Naive B cell (primary cell): ENCODE measurements at places on chromosomes 2 and 18. TPM values are rescaled to one million over a fixed set of nuclear protein-coding genes. Genes with fewer than 3 reads are reported as not detected.

DNA sequence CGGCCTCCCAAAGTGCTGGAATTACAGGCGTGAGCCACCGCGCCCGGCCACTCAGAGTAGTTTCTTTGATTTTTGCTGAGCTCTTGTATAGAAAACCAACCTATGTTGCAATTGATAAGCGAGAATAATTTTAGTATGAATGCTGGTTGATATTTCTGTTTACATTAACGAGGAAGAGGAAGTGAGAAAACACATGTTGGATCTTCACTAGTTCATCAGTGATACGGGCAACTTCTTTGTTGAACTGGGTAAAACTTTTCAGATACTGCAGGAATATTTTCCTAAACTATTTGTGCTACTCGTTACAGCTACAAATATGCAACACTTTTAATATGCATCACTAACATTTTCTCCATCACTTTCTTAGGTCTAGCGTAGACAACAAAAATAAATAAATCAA, 67.9 kb upstream of the SLC25A52 start:
- DNase-seq: no peak

- DNase-seq: no peak
Measured at GRCh38 chr2:73611193-73611592, 31.0 kb downstream of the NAT8 start.

Gene TRIM54
- polyA plus RNA-seq: not detected

Gene NETO1
- 6.2 TPM for polyA plus RNA-seq

Gene KIAA2012
- not detected for polyA plus RNA-seq

DNA sequence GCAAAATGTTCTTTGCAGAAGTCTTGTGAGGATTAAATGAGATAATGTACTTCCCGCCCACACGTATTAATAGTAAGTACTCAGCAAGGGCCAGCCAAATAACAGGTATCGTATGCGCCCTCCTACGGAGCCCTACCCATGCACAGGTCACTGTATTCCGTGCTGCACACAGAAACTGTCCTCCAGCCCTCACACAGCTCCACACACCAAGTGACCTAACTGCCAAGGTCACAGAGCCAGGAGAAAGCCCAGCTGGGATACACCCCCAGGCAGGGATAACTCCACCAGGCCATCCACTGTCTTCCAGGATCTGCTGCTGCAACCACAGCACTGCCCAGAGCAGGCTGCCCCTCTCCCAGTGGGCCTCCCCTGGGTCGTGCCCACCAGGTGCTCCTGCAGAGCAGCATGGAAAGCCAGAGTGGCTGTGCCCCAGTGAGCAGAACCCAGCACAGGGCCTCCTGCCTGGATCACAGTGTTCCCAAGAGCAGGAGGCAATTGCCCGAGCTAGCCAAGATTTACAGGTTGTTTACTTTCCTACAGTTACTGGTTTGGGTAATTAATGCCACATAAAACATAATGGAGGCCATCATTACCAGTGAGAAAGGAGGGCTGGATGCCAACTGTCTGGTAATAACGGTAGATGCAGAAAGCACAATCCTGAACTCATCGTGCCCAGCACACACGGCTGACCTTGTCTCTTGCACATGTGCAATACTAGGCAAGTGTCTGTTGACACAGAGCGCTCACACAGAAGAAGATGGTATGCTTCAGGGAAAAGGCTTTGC, 24.4 kb downstream of the TFCP2L1 start:
- DNase-seq: no peak

- DNase-seq: peak; percentile 35
Measured at GRCh38 chr18:75211002-75211621, 515 bp downstream of the TSHZ1 start.
